ENCODE measurements at places on chromosomes 13 and 19.

- DNase-seq, result peak; percentile 37
Measured at GRCh38 chr19:54208784-54209057, 8.1 kb downstream of the RPS9 start.

DNA sequence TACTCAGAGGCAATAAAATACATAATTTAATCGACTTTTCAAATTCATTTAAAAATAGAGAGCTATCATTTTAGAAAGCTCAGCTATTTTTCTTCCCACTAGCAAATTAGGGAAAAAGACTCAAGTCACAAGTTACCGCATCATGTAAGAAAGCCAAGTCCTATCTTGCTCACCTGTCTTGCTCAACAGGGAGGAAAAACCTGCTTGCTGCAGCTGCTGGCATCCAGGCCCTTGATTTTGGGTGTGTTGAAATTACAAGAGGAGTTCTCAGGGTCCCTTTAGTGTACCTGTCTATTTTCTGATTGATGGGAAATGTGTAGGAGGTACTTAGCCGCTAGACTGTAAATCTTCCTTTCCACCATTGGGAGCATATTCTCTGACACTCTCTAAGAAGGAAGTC, 22.2 kb downstream of the SLC10A2 start:
- DNase-seq, result no peak

GRCh38 chr13:102869948-102870676, 24.3 kb downstream of the ERCC5 start:
- DNase-seq, result no peak

DNA sequence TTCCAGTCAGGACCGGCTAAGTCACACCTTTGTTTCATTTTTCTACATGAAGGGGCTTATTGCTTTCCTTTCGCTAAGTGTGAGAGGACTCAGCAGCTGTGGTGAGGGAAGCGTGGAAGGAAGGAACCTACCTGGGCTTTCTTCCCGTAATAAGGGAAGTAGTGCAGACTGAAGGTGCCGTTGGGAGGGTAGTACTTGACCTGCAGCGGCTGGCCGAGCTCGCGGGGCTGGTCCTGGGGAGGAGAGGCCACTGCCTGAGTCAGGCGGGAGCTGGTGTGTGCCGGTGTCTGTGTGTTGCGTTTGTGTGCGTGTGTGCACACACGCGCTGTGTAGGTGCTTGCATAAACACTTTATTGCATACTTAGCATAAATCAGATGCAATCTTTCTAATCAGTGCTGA, 7.7 kb downstream of the ATP4B start:
- no peak for DNase-seq

- DNase-seq, result no peak
Measured at GRCh38 chr19:5964816-5965565, 12.9 kb downstream of the RANBP3 start.

DNA sequence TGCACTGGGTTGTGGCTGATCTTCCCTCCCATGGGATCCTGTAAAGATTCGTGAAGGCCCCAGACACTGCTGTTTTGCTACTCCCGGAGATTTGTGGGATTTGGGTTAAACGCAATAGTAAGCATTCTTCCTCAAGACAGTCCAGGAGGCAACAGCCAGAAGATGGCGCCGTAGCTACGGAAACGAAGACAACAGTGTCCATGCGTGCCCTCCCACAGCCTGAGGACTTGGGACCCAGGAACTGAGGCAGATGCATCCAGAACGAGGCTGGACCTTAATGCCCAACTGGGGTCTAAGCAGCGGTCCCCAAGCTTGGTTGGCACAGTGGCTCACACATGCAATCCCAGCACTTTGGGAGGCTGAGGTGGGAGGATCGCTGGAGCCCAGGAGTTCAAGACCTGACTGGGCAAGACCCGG, 57.6 kb upstream of the ZNF507 start:
- DNase-seq, result no peak

- DNase-seq, result no peak
Measured at GRCh38 chr19:13751436-13751835, 12.9 kb upstream of the MRI1 start.

- DNase-seq, result no peak
Measured at GRCh38 chr13:51674276-51674675, 90.0 kb downstream of the WDFY2 start.

DNA sequence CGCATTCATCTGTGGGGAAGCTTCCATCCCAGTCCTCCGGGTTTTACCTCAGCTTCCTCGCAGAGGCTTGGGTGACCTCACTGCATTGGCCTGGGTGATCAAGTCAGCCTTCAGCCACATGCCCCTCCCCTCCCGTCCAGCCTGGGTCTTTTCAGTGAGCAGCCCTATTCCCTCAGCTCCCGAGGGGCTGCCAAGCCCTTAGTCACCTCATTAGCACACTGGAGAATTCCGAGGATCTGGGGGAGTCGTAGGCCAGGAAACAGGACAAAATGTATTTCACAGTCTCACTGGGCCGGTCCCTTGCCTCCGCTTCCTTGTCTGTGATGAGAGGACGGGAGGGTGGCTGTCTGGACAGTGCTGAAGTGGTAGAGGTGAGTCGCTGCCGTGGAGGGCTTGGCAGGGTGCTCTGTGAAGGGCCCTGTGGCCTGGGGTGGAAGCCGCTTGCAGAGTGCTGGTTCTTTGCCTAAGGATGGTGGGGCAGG, 19.9 kb downstream of the KDM4B start:
- no peak for DNase-seq

GRCh38 chr13:28744091-28744536, 25.3 kb upstream of the SLC46A3 start:
- DNase-seq, result no peak

- no peak for DNase-seq
Measured at GRCh38 chr13:29457299-29457698, 138.2 kb downstream of the SLC7A1 start.

GRCh38 chr13:39402221-39402970, 200.6 kb downstream of the LHFPL6 start:
- no peak for DNase-seq

DNA sequence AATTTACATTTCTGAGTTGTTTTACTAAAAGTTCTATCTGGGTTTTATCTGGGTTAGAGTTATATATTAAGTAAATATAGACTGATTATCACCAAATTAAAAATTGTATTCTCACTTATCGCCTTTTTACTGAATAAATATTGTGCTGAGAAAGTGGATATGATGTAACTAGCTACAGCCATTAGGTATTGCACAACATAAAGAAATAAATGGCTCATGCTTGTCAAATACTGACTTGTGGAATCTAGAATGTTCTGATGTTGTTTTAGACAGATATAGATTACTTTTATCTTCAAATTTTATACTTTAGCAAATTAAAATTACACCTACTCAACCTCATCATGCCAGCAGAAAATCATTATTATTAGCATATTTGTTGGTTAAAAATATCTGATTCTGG, 1277.1 kb upstream of the MIR17HG start:
- DNase-seq, result no peak

DNA sequence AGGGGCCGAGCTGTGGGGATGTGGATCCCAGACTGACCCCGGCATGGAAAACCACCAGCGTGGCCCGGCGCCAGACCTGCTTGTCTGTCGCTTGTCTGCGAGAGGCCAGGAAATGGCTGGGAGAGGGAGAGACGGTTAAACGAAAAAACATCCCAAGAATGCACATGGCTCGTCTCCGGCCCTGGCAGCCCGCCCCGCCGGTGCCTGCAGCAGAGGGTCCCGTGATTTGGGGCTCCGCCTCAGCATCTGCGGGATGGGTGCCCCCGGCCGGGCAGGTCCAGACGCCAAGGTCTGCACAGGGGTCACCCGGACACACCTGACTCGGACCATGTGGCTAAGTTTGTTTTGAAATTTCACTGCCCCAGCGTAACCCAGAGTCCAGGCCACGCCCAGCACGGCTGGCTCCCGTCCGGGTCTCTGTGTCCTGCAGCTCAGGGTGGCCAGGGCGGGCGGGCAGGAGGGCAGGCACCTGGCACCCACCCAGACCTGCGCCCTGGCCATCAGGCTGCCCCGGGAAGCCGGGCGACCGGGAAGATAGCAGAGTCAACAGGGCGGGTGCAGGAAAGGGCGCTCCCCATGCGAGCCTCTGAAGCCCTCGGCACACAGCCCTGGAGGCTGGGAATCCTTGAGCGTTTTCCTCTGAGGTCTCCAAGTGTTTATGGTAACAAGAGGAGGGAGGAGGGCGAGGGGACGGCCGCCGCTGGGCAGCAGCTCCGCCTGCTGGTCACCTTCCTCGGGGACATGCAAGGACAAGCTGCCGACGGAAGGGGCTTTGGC, 103.2 kb downstream of the GADD45B start:
- DNase-seq, result peak; percentile 56

DNA sequence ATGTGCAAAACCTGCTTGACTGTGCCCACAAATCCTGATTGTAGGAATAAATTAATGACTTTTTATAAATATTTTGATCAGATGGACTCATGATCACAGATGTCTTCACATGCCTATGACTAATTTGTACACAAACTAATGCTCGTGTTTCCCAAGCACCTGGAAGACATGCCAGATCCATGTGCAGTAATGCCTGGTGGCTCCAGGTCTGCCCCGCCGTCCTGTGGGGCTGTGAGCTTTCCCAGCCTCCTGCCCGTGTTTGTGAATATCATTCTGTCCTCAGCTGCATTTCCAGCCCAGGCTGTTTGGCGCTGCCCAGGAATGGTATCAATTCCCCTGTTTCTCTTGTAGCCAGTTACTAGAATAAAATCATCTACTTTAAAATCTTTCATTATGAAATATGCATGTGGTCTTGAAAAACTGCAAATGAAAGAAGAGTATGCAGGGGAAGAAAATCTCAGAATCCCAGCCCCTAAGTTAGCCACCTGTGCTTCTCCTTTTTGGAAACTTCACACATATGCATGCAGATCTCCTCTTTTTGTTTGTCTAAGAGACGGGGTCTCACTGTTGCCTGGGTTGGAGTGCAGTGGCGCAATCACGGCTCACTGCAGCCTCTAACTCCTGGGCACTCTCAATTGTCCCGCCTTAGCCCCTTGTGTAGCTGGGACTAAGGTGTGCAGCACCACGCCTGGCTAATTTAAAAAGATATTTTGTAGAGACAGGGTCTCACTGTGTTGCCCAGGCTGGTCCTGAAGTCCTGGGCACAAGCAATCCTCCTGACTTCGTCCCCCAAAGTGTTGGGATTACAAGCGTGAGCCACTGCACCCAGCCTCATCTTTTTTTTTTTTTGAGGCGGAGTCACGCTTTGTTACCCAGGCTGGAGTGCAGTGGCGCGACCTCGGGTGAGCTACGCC, 6.2 kb downstream of the RPL28 start:
- DNase-seq, result no peak

DNA sequence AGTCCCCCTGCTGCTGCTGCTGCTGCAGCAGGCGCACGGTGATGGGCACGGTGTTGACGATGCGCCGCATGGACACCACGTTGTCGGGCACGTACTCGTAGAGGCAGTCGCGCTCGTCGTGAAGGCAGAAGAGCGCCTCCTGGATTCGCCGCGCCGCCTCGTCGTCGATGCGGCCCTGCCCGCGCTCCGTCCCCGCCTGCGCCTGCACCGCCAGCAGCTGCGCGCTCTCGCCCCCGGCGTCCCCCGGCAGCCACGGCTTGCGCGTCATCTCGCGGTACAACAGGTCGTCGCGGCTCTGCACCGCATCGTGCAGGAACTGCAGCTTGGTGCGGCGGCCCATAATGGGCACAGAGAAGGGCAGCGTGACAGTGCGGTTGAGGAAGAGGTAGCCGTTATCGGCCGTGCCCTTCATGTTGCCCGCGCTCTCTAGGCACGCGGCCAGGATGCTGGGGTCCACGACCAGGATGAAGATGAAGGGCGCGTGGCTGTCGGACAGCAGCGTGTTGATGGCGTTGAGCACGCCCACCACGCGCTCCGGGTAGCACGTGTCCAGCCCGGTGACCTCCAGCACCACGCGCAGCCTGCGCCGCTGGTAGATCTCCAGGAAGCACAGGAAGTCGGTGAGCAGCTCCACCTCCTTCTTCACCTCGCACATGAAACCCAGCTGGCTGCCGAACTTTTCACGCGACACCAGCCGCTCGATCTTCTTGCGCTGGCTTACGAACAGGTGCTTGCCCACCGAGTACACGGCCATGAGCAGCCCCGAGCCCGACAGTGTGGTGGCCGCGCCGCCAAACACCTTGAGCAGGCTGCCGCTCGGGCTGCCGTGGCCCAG, 8.1 kb downstream of the NKPD1 start:
- DNase-seq, result peak; percentile 28

DNA sequence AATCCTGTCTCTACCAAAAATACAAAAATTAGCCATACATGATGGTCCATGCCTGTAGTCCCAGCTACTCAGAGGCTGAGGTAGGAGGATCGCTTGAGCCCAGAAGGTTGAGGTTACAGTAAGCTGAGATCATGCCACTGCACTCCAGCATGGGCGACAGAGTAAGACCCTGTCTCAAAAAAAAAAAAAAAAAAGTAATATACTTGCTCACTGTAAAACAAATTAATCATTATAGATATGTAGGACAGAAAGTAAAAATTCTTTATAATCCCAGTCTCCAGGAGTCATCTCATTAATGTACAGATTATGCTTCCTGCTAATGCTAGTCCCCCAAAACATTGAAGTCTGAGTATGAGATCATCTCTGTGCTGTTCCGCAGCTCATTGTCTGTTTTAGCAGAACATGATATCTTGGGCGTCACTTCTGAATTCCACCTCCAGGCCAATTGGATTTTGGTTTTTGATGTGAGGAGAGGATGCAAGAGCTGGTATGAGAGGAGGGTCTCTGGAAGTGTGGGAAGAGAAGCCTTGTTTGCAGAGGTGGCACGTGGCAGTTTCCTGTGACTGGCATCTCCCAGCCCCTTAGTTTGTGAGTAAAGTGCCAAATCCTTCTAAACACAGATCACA, 75.4 kb upstream of the NPAS1 start:
- DNase-seq, result no peak

GRCh38 chr19:6362027-6362350, 658 bp downstream of the CLPP start:
- DNase-seq, result no peak

DNA sequence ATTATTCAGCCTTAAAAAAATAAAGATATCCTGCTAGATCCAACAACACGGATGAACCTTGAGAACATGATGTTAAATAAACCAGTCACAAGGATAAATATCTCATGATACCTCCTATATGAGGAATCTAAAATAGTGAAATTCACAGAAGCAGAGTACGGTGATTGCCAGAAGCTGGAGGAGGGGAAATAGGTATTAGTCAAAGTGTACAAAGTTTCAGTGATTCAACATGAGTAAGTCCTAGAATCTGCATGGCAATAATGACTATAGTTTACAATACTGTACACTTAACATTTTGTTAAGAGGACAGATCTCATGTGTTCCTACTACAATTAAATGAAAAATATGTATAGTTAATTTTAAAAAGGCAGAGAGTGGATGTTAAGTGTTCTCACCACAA, 206.6 kb upstream of the SLC10A2 start:
- DNase-seq, result no peak

- no peak for DNase-seq
Measured at GRCh38 chr19:14562660-14563589, 8.9 kb downstream of the NDUFB7 start.

DNA sequence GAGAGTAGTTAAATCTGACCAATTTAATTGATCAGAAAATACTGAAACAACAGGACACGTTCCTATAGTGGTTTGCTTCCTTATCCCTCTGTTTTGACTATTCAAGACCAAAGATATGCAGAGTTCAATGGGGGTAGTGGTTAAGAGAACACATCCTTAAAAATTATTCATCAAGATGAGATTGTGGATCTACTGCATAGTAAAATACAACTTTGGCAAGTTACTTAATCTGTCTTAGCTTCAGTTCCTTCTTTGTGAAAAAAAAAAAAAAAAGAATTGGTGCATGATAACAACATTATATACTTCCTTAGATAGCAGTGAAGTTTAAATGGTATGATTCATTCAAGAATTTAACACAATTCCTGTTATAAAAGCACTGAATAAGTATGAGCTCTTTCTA, 552.1 kb downstream of the DCT start:
- no peak for DNase-seq
